ENCODE measurements at places on chromosomes 1 and 21.

GRCh38 chr1:119330466-119331189 lies 38.0 kb upstream of the HAO2 start:
- no peak for DNase-seq

DNA sequence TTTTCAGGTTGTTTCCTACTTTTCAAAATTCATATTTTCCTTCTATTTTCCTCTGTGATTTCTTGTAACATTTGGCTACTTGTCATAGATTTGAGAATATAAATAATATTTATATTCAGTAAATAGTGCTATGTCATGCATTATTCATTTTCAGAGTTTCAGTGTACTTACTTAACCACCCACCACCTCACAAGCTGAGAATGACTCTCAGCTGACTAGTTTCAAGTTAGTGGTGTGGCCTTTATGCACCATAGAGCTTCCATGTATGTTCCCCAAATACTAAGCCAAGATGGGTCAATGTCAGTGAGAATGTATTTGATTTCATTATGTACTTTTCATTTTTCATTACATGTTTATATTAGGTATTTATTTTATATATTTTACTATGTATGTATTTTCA lies 56.9 kb upstream of the RGS1 start:
- DNase-seq: no peak

DNA sequence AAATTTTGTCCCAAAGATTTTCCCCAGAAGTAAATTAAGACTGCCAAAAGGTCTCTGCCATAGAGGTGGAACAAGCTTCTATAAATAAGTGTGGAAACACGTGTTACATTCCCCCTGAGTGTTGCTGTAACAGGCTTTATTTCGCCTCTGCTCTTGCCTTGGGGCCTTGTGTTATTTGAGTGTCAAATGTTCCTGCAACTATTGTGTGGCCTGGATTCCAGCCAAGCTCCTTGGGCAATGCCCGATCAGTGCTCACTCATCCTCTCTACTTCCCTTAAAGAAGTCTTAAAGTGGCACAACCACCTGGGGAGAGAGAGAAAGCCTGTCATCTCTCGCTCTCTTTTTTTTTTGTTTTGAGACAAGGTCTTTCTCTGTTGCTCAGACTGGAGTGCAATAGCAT lies 156.7 kb downstream of the NR5A2 start:
- DNase-seq: peak; percentile 90

DNA sequence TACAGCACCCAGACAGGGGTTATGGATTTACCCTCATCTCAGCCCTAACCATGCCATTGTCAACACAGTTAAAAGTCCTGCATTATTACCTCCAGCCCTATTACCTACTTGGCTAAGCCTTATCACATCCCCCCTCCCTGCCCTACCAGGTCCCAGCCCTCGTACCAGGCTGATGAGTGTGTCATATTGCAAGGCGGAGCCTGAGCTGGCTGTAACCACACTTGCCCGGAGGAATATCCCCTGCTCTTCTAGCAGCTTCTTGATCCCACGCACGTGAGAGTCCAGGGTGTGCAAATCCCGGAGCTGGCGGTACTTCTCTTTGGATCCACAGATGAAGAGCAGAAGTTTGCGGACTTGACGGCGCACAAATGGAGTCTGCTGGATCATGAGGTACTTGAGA lies 87.4 kb downstream of the UBR4 start:
- no peak for DNase-seq
